ENCODE measurements at places on chromosomes 2 and 18. TPM values are rescaled to one million over a fixed set of nuclear protein-coding genes. Genes with fewer than 3 reads are reported as not detected.

- no peak for DNase-seq
Measured at GRCh38 chr2:112144966-112145365, 6.8 kb downstream of the FBLN7 start.

DNA sequence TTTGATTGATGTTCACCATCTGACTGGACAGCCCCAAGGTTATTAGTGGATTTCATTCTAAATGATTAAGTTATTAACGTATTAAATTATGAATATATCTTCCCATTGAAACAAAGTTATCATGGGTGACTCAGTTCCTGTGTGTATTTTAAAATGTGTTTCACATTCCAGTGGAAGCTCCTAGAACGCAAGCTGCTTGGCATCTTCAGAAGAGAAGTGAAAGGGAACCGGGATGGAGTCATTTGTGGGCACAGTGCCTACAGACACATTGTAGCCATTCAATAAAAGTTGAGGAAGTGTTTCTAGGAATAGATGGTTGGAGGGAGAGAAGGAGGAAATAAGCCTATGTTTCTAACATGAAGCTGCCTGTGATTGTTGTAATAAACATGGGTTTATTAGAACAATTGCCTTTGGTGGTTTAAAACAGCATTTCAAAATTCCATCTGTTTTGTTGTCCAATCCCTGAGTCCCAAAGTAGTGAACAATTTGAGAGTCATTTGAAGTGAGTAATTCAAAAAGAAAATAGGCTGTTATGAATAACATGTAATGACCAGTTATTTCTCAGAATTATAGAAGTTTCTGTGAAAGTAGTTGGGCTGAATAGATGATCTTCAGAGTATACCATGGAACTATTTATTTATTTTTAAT lies 143.5 kb downstream of the PKP4 start:
- peak; percentile 62 for DNase-seq

DNA sequence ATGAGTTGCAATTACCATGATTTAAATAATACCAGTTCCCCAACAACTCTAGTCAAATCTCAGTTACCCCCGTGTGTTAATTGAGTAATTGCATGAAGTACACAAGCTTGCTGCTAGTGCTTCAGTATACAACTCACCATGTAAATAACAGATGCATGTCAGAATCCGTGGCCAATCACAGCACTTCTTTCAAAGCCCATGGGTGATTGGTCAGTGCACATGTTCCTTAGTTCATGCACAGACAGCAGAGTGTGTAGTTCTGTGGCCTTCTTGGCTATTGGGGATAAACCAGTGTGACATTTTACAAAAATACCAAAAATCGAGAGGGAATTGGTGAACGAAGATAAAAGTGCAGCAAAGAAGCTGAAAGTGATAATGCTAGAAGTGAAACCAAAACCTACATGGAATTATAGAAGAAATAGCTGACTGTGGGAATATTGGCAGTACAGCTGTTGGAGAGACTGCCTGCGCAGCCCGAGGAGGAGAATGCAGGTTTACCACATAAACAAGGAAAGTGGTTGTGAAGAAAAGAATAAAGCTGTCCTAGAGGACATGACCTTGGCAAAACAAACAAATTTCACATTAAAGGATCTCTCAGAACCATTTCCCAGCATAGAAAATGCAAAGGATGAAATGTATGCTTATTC lies 59.4 kb downstream of the NEDD4L start:
- no peak for DNase-seq

GRCh38 chr18:76495435-76496193 lies 572 bp upstream of the ZNF516 start:
- DNase-seq: peak; percentile 66

DNA sequence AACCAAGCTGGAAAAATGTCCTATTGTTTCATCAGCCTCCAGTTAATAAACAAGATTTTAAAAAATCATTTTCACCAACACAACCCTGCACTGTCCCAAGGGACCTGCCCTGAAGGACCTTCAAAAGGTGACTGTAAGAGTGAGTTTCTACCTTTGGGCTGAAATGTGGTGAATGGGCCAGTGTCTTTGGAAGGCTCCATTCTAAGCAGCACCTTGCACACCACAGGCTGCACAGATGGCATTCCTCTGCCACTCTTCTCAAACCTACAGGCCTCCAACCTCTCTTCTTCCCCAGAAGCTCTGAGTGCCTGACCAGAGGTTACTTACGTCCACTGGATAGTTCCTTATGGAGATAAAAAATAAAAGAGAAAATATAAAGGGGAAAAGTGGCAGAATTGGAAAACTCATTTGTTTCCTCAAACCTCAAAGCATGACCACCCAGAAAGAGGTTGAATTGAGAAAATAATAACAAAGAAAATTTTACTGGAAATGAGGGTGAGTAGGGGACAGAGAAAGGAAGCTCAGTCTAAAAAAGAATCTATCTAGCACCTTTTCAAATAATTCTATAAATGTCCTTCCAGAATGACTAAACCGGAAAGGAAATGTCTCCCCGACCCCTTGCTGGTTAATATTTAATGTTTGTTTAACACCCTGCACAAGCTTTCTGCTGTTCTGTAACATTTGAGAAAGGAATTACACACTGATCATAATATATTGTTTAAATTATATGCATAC lies 175.7 kb downstream of the METTL4 start:
- no peak for DNase-seq

- no peak for DNase-seq
Measured at GRCh38 chr2:16767789-16768476, 102.3 kb upstream of the CYRIA start.

DNA sequence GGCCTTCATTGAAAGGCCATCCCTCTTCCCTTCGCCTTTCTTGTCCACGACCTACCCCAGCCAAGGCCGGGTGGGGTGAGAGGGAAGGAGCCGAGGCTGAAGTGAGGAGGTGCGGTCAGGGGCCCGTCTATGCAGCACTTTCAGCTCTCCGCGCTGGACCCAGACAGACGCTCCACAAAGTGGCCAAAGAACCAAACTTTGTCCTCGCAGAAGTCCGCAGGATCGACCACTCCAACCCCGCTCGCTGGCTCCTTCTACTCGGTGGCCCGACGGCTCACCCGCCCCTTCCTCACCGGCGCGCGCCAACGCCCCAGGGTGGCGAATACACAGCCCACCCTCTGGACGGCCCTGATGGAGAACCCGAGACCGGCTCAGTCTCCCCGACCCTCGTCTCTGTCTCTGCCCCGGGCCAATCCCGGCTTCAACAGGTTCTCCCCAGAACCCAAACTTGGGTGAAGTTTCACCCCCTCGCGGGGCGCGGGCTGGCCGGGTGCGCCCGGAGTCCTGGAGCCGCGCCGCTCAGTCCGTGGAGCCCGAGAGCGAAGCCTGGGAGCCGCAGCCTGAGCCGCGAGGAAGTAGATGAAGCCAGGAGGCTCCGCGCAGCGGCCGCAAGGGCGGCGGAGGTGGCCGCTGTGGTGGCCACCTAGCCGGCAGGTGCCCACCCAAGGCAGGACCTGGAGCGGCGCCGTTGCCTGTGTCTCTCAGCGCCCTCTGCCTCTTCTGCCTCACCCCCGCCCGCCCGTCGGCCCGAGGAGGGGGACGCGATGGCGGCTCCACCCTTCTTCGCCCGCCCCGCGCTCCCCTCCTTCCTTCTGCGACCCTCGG lies 26.7 kb upstream of the ALPP start:
- no peak for DNase-seq

DNA sequence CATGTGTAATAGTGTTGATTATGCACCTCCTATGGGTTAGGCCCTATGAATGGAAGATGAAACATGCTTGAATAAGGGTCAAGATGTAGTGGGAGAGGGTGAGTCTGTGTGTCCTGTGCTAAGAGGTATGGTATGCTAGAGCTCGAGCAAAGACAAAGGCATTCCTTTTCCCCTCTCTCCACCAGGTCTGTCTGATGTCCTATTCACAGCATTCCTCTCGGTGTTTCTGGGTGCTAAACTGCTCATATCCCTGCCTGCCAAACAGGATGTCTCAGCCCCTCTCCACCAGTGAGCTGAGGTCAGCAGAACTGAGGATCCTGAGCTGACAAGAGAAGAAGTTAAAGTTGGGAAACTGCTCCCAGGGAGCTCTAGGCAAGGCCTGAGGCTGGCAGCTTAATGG lies 344.9 kb downstream of the TSN start:
- DNase-seq: no peak

- DNase-seq: peak; percentile 54
Measured at GRCh38 chr2:120396013-120396860, 50.3 kb downstream of the INHBB start.

DNA sequence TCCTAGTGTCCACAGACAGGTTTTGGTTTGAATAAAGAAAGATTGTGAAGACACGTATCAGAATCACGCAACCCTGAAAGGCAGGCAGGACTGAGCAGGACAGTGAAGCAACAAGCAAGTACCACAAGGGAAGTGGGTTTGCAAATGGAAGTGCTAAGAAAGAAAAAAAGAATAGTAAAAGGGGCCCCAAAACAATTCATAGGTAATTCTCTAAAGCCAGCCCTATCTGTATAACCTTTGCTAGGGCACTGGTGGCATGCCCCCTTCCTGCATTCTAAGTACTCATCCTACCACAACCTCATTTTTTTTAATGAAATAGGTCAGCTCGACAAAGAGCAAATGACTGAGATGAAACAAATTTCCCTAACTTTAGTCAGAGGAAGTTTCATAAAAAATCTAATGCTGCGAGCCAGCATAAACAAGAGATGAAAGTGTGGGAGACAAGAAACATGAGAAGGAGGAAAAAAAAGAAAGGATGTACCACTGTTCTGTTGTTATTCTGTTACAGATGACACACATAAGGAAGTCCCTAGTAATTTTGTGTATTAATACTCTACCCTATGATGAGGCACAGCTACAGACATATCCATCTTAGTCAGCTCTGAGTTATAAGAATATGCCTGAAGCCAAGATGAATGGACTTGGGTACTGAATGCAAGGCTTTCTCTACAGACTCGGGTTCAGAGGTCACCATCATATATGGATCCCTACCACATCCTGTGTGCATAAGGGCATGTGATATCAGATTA lies 32.2 kb downstream of the IKZF2 start:
- DNase-seq: no peak

DNA sequence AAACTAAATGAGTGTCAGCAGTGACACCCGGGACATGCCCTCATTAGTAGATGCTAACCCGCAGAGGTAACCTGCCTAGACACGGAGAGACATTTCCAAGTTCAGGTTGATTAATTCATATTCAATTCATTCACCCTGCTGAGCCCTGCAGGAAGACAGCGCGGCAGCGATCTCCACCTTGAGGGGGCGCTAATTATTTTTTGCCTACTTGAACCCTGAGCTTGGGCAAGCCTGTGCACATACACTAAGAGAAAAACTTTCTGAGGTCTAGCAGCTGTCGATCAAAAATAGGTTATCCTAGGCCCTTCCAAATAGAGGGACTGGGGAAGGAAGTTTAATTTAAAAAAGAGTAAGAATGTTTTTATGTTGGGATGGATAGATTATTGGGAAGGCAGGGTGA lies 1.3 kb upstream of the LYPD6 start:
- DNase-seq: peak; percentile 13

DNA sequence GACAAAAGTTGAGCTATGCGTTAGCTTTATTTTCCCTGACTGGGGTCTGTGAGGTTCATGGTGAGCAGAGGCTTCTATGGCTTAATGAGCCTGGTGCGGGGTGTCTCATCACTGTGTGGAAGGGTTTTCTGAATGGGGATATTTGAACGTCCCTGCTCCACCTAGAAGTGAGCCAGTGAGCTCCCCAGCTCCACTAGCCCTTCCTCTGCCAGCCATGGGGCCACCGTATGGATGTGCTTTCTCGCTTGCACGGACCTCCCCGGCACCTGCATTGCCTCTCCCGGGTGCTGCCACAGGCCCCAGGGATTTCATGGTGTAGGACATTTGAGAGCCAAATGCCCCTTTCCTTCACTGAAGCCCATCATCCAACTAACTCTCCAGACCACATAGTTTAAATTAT lies 37.8 kb downstream of the CYP26B1 start:
- DNase-seq: no peak

- DNase-seq: no peak
Measured at GRCh38 chr18:79887181-79888000, 64.1 kb downstream of the SLC66A2 start.

- no peak for DNase-seq
Measured at GRCh38 chr2:135986507-135986906, 1.1 kb upstream of the DARS1 start.

GRCh38 chr18:35127201-35127600 lies 86.0 kb downstream of the MAPRE2 start:
- DNase-seq: peak; percentile 5

DNA sequence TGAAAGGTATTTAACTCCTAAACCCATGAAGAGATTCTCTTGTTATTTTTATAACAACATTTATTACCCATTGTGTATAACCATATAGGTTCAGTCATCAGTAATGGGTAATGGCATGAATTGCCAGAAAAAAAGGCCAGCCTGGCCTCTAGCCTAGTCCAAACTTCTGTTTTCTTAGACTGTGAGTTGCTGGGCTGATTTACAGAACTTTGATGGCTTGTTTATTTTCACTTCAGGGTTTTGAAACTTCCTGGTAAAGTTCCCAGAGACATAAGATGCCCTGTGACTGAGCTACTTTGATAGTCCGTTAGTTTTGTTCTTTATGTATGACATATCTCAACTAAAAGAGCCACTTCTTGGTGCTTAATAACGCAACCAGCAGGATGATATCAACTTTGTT lies 164.8 kb downstream of the METTL4 start:
- no peak for DNase-seq

GRCh38 chr2:237682856-237683670 lies 55.7 kb downstream of the LRRFIP1 start:
- DNase-seq: no peak

GRCh38 chr2:171966235-171966634 lies 33.5 kb upstream of the METAP1D start:
- no peak for DNase-seq

The LOXL3 gene
- total RNA-seq: 0.88 TPM

The KCNJ3 gene
- not detected for total RNA-seq

The HOXD4 gene
- total RNA-seq: 34.3 TPM

The GALR1 gene
- not detected for total RNA-seq

The TBR1 gene
- 0.17 TPM for total RNA-seq

The ATG4B gene
- 122 TPM for total RNA-seq

The TRABD2A gene
- total RNA-seq: 0.46 TPM

The LDAH gene
- total RNA-seq: 27.4 TPM

The MYCN gene
- 3.4 TPM for total RNA-seq

The POTEE gene
- 0.09 TPM for total RNA-seq

The CLEC4F gene
- total RNA-seq: 1.1 TPM

The IL36RN gene
- not detected for total RNA-seq

All from A673 (cell line).